Daoy (cell line): ENCODE measurements at places on chromosomes 5 and 9. TPM values are rescaled to one million over a fixed set of nuclear protein-coding genes. Genes with fewer than 3 reads are reported as not detected.
A peak's percentile ranks its signal among the peaks of the same experiment; 100 is the strongest.

- no peak for DNase-seq
These were observed 93.3 kb downstream of the BARX1 start for GRCh38 chr9:93861736-93862358.

Gene FOXD4L6
- not detected in 2 replicates for total RNA-seq

Gene NRARP
- 3.5 and 10.0 TPM in 2 replicates for total RNA-seq

Gene CD74
- total RNA-seq, result not detected in 2 replicates

DNA sequence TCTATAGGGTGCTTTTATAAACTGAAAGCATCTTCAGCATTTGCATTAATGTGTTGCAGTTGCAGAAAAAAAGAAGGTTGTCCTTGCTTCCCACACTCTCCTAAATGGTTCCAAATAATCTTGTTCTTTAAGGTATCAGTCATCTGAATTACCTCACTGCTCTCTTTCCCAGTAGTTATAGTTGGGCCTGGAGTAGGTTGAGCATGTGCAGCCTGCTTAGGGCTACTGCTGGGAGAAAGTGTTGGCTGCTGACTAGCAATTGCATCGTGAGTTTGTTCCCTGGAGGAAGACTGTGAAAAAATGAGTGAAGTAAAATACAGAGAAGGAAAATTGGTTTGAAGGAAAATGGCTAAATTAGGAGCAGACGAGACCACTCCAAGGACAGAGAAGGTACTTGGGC is 74.5 kb downstream of the PRR16 start:
- peak; percentile 58 for DNase-seq
